HEK293T (cell line): ENCODE measurements at places on chromosomes 11 and 22.

GRCh38 chr22:29735416-29735815 lies 15.6 kb downstream of the CABP7 start:
- no peak for DNase-seq

- no peak for DNase-seq
Measured at GRCh38 chr11:34114471-34114870, 9.0 kb downstream of the NAT10 start.

DNA sequence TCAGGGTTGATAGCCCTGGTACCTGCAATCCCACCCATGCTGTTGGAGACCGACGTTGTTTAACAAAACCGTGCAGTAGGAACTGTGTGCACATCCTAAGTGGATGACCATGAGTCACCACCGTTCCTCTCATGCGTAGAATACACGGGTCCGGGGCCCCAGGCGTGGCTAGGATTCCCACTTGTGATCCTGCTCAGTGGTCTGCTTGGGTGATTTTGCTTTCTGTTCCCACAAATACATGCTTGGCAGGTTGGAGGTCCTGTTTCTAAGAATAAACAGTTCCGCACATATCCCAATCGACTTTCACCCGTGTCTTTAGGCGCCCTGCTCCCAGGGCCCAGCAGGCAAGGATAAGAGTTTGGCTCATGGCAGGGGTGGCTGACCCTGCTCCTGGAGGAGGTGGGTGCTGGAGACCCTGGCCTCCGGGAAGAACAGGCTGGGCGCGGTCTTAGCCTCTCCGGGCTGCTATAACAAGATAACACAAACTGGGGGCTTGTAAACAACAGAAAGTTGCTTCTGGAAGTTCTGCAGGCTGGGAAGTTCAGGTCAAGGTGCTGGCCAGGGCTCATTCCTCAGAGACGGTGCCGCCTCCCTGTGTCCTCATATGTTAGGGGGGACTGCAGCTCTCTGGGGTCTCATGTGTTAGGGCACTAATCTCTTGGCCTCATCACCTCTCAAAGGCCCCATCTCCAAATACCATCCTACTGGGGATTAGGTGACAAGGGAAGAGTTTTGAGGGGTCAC lies 1028.3 kb downstream of the BRD1 start:
- no peak for DNase-seq

GRCh38 chr11:132648851-132649250 lies 883.5 kb downstream of the OPCML start:
- no peak for DNase-seq

DNA sequence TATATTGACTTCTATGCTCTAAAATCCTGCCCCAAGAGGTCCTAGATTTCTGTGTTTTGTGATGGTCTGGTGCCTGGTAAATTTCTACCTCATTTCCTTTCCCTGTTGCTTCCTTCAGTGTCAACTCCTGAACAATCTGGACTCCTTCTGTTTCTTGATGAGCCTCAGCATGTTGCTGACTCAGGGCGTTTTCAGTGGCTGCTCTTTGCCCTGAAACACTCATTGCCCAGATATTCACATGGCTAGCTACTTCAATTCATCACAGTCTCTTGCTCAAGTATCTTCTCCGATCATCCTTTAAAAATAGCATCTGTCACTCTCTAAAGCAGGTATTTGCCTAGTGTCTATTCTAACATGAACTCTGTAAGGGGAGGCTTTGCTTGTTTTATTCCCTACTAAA lies 526.3 kb upstream of the RAG2 start:
- DNase-seq, result no peak

GRCh38 chr11:2644844-2645778 lies 54.7 kb downstream of the KCNQ1OT1 start:
- DNase-seq, result peak; percentile 3

DNA sequence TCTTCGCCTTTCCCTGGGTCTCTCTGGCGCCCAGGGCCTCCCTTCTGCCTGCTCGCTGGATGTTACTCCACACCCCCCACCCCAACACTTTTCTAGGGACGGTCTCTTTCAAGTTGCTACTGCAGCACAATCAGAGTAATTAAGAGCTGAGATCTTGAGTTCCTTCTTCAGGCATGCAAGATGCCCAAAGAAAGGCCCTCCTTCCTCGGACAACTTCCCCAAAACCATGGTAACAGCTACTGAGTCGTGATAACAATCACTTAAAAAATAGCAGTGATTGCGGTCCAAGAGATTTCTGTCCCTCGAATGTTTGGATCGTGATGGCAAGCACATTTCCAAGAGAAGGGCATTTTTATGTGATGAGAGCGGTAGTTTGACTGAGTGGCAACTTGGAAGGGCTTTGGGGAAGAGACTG lies 638 bp upstream of the TENM4 start:
- DNase-seq, result no peak

DNA sequence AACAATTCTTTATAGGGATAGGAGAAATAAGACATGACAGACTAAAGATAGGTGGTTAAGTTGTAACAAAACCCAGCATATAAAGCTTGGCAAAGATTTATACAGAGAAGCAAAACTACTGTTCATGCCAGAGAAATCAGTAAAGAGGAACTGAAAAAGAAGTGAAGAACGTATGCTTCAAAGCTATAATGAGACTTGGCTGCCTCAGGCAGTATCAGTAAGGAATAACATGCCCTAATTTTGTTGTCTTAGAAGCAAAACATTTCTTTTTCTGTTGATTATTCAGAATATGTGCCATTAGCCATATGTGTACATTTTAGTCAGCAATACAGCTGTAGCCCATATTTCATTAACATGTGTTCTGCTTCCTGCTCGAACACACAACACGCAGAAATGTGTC lies 403.2 kb downstream of the NELL1 start:
- DNase-seq, result no peak

DNA sequence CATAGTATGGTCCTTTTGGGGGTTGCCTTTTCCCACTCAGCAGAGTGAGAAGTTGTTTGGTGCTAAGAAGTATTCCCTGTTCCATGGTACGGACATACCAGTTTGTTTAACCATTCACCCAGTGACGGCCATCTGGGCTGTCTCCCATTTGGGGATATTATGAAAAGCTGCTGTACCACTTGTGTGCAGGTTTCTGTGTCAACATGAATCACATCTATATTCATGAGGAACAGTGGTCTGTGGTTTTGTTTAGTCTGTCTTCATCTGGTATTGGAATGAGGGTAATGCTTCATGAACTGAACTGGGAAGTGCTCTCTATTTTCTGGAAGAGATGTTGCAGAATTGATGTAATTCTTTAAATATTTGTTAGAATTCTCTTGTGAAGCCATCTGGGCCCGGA lies 89.5 kb downstream of the TRMU start:
- no peak for DNase-seq

DNA sequence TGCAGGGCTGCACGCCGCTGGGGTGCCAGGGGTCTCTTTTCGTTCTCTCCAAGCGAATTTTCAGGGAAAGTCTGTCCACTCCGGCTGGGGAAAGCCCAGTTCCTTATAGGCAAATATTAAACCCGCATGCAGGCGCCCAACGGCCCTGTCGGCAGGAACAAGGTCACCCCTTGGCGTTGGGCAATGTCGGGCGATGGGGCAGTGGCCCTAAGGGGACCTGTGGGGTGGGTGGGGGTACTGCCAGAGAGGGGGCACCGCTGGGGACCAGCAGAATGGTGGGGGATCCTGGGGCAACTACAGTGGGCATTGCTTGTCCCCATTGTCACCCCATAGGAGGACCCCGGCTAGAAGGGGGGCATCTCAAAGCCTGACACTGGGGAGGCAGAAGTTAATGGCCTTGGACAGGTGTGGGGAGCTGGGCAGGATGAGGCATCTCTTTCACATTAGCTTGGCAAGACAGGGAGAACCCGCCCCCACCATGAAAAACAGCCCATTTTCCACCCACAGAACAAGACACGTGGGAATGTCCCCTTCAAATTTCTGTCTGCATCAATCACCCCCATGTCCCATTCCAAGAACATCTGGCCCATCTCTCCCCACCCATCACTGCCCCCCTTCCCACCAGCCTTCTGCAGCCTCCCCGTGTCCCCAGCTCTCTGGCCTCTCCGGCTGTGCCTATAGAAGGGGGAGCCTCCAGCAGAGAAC lies 5.5 kb upstream of the IGF2 start:
- no peak for DNase-seq

DNA sequence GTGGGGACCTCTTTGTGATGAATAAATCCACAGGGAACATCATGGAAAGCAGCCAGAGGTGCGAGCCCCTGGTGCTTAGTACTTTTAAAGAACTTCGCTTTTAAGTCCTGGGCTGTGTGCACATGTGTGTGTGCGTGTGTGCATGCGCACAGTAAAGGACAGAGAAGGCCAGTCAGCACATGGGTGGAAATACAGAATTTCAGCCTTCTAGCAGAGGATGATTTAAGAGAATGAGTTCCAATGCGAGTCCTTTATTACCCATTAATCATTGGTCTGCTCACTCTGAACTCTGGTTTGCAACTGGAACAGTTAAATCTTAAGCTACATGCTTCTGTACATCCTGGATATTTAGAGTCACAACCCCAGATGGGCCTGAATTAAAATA lies 18.9 kb downstream of the TEAD1 start:
- DNase-seq, result no peak

DNA sequence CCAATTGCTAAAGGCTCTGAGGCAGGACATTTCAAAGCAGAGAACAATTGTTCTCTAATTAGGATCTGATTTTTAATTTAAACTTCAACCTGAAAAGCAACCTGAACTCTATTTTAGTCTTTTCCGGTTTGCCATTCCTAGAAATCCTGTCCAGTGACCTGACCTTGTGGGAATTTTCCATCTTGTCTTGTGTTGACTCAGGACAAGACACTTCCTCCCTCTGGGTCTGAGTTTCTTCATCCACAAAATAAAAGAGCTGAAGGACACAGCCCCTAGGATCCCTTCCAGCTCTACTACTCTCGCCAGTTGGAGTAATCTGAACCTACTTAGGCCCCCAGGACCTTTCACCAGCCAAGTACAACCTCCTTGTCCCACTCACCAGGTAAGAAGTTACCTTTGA lies 66.5 kb upstream of the POU2AF1 start:
- DNase-seq, result no peak

DNA sequence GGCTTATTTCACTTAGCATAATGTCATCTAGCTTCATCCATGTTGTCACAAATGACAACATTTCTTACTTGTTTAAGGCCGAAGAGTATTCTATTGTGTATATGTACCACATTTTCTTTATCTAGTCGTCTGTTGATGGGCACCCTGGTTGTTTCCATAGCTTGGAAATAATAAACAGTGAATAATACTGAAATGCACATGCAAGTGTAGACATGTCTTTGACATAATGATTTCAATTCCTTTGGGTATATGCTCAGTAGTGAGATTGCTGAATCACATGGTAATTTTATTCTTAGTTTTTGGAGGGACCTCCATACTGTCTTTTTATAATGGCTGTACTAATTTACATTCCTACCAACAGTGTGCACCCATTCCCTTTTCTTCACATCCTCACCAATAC lies 508.0 kb downstream of the NELL1 start:
- DNase-seq, result no peak

DNA sequence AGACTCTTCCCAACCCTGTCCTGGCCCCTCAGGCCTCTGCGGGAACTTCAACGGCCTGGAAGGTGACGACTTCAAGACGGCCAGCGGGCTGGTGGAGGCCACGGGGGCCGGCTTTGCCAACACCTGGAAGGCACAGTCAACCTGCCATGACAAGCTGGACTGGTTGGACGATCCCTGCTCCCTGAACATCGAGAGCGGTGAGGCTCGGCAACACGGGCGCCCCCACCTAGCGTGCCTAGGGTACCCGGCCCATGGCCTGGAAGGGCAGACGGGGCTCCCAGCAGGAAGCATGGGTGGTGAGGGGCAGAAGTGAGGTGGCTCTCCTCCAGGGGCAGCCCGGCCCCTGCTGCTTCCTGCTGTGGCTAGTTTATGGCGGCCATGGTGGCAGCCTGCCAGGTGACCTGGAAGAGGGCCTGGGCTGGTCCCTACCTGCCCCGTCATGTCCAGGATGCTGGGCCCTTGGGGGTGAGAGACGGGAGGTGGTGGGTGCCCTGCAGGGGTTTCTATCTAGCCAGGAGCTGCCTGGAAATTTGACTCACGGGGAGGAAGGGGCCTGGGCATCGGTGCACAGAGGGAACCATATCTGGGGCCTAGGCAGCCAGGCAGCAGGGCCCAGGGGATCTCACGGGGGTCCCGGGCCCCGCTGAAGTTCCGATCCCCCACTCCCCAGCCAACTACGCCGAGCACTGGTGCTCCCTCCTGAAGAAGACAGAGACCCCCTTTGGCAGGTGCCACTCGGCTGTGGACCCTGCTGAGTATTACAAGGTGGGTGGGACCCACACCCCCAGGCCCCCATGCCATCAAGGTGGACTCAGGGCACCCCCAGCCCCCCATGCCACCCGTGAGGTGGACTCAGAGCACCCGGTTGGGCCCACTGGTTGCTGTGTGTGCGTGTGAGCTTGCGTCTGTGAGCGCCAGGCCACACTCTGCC lies 9.2 kb downstream of the MUC2 start:
- no peak for DNase-seq

DNA sequence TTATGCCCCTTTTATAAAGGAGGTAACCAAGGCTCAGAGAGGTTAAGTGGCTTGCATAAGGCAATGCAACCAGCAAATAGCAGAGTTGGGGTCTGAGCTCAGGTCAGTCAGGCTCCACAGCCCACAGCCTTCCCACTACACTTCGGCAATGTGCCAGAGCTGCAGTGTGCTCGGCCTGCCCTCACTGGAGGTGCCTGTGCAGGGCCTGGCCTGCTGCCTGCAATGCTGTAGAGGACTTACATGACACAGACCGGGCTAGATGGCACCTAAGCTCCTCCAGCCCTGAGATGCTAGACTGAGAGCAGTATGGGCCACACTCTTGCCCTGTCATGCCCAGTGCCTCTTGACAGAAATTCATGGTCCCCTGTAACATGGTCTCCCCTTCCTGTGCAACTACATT lies 49.8 kb downstream of the SERPINH1 start:
- no peak for DNase-seq

- DNase-seq, result no peak
Measured at GRCh38 chr11:44942029-44942955, 8.4 kb downstream of the TP53I11 start.

- DNase-seq, result no peak
Measured at GRCh38 chr11:131629925-131630540, 259.6 kb downstream of the NTM start.

DNA sequence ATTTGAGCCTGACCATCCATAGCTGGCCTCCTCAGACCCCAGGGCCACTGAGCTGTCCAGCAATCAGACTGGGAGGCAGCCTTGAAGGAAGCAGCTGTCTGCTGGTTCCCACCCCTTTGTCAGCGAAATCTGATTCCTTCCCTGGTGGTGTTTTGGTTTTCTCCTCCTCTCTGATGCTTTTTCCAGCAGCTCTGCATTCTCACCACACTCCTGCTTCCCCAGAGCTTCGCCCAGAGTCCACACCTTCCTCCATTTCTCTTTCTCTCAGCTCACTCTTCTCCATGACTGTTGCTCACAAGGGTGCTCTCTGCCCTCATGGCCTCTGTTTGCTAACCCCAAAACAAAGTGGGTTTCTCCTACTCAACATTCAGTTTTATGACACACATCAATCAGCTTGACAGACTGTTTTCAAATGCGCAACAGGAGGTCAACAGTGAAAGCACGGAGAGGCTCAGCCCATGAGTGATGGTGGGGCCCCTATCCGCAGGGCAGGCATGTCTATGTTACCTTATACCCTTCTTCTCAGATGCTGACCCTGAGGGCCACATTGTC lies 130.6 kb upstream of the MTNR1B start:
- DNase-seq, result peak; percentile 74
